ENCODE measurements at places on chromosomes 11 and 22.

GRCh38 chr11:134275534-134276395 lies at the start of gene GLB1L3:
Gene GLB1L3, plus strand, starts transcription at chr11:134276379. Its CDS starts 362 bp downstream, at chr11:134276741.
- no peak for DNase-seq

- DNase-seq: no peak
These were observed 13.3 kb upstream of the PHF21A start for GRCh38 chr11:46134540-46134939.

GRCh38 chr11:128472128-128473089 lies 114.9 kb downstream of the ETS1 start:
- DNase-seq: no peak

DNA sequence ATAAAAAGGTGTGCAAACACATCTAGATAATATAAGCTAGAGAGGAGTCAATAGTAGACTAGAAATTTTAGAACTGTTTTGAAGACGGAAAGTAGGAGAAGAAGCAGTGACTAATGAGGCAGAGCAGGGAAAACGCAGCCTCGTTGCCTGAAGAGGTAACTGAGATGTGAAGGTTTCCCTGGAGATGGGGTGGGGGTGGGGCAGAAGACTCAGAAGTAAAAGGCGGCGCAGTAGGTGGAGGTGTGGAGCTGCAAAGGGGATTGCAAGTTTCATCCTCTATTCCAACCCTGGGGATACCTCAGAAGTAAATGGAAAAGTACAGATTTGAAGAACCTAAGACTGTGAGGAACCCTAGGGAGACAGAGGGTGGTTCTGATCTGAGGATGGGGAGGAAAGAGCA lies 109.5 kb downstream of the TMPRSS5 start:
- DNase-seq: no peak

GRCh38 chr11:13189561-13190426 lies 87.8 kb upstream of the BMAL1 start:
- DNase-seq: no peak

DNA sequence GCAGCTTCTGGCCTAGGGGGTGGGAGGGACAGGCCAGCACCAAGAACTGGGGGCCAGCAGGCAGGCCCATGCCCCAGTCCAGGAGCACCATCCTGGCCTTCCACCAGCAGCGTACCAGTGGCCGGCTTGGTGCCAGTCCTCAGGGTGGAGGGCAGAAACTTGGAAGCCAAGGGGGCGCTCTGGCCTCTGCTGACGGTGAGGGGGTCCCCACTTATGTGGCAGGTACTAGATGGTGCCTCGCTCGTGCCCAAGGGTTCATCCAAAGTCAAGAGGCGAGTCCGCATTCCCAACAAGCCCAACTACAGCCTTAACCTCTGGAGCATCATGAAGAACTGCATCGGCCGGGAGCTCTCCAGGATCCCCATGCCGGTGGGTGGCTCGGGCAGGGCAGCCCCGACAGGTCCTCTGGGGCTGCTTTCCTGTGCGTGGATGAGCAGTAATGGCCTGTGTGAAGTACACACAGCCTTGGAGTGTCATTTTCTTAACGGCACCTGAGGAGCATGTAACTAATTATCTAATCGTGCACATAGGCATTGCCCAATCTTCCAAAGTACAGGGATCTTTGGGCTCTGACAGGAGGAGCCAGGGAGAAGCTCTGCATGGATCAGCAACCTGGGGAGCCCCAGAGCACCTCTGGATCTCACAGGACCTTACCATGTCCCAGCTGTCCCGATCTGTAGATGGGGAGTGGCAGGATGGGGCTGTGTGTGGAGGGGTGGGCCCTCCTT lies 79.1 kb downstream of the MORC2 start:
- no peak for DNase-seq

GRCh38 chr22:45268958-45269844 lies 15.5 kb upstream of the UPK3A start:
- no peak for DNase-seq

DNA sequence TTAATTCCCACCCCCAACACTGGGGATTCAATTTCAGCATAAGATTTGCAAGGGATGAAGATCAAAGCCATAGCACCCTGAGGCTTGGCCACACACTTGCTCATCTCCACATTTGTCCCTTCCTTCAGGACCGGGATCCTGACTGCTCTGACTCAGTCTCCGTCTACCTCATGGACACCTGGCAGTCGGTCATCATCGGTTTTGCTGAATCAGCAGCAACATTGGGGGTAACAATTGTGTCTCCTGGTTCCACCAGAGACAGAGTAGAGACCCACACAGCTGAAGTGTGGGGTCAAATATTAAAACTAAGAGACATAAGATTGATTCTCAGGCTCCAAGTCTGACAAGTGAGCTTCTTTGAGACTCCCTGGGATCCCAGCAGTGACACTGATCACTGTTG lies 34.6 kb downstream of the GGTLC2 start:
- DNase-seq: no peak

DNA sequence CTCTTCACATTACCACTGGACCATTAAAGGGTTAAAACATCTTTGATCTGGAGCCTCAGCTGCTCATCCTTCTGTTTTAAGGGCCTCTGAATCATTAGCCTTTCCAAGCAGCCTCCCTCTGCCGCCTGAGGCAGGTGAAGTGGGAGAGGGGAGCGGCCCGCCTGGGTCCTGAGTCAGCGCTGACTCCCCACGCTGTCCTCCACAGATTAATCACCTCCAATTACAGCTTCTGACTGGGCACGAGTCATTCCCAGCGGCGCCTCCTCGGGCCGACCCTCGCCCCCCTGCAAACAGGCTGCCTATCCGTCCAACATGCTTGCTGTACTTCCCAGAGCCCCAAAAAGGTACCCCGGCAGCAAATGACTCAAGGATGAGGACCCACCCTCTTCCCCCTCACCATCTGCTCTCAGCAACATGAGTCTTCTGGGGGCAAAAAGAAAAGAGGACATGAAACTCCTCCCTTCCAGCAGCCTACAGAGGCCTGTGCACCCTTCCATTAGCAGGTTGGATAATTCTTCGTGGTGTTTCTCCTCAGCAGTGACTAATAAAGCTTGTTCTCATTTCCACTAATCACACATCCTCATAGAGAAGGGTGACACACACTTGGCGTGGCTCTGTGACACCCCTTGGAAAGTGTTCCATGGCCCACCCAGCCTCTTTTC lies 44.3 kb upstream of the JAM3 start:
- DNase-seq: no peak

DNA sequence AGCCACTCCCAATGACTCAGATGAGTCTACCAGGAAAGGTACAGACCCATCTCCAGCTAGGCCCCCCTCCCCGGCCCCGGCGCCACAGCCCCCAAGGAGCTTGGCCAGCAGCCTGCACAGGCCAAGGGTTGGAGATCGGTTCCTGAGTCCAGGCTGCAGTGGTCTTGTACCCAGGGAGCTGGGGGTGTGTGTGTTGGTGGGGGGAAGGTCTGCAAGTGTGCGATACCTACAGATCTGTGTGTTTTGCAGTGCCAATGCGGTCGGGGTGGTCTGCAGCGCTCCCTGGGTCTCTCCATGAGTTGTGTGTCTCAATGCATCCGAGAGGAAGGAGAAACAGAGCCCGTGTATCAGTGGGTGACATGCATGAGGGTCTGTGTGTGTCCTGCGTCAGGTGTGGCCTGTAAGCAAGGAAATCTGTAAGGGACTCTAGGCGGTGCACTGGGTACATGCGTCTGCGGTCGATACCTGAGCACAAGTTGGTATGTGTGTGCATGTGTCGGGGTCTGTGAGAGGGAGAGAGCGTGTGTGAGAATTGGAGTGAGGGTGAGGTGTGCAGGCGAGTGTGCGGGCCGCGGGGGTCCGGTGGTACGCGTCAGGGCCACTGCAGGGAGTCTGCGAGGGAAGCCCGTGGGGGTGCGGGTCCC lies 645 bp downstream of the CDC42BPG start:
- no peak for DNase-seq

DNA sequence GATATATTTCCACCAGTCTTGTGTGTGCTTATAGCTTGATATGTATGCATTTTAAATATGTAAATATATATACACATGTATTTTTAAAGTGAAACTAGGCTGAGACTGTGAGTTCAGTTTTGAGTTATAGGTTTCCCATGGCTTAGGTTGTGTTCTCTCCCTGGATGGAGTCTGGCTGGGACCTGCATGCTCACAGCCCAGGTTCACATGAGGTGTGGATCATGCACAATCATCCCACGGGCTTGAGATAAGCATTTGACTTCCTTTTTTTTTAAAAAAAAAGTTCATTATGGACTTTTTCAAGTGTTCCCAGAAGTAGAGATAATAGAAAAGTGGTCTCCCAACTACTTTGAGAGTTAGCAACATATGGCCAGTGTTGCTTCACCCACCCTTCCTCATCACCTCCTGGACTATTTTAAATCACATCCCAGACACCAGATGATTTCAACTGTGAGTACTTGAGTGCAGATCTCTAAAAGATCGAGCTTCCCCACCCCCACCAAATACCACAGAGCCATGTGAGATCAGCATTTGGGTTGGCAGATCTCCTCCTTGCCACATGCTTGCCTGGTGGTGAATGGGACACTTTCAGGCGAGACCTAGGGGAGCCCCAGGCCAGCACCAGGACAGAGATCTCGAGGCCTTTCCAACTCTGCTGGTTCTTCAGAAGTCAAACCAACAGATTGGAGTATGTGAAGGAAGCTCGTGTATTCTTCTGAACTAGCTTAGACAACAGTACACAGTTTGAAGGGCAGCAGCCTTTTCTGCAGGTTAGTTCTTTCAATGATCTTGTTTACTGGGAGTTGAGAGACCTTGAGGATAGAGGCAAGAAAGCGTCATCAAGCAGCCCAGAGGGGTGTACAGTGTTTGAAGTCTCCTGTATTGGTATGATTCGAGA lies 15.9 kb downstream of the MED15 start:
- DNase-seq: no peak

DNA sequence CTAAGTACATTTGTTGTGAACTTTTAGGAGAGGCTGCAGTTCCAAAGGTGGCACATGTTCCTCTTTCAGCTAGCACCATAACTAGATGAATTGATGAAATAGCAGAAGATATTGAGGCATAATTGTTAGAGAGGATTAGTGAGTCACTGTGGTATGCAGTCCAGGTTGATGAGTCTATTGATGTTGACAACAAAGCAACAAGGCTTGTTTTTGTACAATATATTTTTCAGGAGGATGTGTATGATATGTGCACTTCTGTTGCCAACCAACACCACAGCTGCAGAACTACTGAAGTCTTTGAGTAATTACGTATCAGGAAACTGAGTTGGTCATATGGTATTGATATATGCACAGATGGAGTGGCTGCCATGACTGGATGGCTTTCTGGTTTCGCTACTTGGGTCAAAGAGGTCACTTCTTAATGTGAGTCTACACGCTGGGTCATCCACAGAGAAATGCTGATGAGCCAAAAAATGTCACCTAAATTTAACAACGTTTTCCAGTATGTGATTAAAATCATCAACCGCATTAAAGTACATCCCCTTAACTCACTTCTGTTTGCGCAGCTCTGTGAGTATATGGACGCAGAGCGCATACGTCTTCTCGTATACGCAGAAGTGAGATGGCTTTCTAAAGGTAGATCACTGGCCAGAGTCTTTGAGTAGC lies 261.3 kb upstream of the ANO5 start:
- no peak for DNase-seq
